ENCODE measurements at places on chromosomes 6 and 20. TPM values are rescaled to one million over a fixed set of nuclear protein-coding genes. Genes with fewer than 3 reads are reported as not detected.

GRCh38 chr20:20606050-20606449 lies 106.4 kb downstream of the RALGAPA2 start:
- DNase-seq = no peak

- no peak for DNase-seq
Measured at GRCh38 chr6:130150906-130151305, 71.8 kb downstream of the SAMD3 start.

GRCh38 chr6:34688956-34689355 lies 7.6 kb downstream of the ILRUN start:
- no peak for DNase-seq

The FAM209B gene
- polyA plus RNA-seq = 0.55 TPM
